ENCODE measurements at places on chromosomes 12 and 14.

GRCh38 chr14:55306938-55307589, 35.8 kb downstream of the FBXO34 start:
- no peak for DNase-seq

DNA sequence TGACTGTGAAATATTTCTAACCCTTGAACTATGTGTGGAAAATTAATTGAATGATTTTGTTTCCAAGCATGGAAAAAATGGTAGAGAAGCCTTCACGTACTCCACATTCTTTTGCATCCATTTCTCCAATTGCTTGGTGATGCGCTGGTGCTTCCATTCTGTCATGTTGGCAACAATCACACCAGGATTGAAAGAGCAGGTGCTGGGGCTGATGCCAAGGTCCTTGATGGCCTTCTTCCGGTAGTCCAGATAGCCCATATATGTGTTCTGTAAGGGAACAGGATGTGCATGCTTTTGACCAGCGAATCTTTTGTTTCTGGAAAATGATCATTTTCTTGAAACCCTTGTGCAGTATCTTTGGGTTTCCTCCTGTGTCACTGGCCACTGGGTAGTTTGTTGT, 28.6 kb downstream of the TDG start:
- DNase-seq, result no peak

DNA sequence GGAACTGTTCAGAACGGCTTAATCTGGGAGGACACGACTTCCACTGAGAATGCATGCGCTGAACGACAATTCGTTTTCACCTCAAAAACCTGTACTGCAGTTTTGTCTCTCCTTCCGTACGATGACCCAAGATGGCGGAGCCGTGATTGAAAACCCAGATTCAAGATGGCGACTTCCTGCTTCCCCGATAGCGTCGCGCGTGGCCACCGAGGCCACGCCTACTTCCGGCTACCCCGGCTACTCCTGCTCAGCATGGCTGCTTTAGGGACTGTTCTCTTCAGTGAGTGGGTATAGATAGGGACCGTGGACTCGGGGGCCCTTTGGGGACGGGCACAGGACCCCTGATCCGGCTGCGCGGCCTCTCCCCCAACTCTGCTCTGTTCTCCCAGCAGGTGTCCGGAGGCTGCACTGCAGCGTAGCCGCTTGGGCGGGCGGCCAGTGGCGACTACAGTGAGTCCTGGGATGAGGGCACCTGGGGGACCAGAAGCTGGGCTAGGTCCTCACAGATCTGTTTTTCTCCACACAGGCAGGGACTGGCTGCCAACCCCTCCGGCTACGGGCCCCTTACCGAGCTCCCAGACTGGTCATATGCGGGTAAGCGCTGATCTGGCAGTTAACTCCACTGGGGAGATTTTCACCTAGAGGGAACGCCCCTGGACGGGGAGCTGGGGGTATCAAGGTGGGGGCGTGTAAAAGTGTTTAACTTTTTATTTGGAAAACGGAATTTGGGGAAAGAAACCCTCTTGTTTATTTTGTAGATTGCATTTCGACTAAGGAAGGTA, at the start of gene MRPL52:
TSS of gene MRPL52 (plus strand) at position 227 of the 782 bp plus-strand sequence. CDS start at position 253, 26 bp downstream.
- peak; percentile 87 for DNase-seq

DNA sequence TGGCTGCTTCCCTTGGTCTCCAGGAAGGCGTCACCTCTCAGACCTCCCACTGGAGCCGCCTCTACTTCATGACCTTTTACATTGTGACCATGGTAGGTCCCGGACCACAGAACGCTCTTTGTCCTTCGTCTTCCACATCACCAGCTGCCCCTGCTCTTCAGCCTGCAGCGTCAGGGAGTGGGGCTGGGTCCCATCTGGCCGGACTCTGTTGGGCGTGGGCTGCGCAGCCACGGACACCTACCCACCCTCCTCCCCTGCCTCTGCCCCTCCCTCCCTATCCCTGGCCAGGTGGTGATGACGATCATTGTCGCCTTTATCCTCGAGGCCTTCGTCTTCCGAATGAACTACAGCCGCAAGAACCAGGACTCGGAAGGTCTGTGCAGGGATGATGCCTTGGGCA, 43.3 kb downstream of the SLC8B1 start:
- no peak for DNase-seq

GRCh38 chr12:88243982-88244381, 101.9 kb downstream of the TMTC3 start:
- DNase-seq, result no peak

GRCh38 chr14:92890830-92891588, 31.9 kb upstream of the CHGA start:
- DNase-seq, result no peak

DNA sequence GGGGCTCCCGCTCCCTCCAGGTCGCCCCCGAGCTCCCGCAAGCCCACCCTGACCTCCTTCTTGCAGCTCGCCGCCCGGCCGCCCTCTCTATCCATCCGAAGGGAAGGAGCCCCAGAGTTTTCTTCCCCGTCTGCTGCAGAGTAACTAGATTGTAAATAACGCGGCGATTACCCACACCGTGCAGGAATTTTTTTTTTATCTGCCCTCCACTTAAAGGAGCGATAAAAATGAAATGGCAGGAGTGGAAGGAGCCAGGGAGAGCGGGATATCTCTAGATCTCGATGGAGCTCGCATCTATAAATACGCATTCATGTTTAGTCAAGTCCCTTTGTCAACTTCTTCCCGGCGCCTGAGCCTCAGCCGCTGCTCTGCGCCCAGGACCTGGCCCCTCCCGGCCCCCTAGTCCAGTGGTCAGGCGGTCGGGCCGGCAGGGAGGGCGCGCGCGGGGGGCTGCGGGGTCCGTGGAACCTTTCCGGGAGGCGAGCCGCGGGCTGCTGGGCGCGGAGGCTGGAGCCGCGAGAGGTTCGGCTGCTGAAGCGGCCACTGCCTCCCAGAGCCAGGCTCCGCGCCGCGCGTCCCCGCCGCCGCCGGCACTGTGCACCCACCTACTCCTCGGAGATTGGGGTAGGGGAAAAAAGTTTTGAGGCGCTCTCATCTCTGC, 386.0 kb downstream of the BCAT1 start:
- no peak for DNase-seq

GRCh38 chr12:104453133-104453532, 3.6 kb upstream of the CHST11 start:
- DNase-seq, result no peak

DNA sequence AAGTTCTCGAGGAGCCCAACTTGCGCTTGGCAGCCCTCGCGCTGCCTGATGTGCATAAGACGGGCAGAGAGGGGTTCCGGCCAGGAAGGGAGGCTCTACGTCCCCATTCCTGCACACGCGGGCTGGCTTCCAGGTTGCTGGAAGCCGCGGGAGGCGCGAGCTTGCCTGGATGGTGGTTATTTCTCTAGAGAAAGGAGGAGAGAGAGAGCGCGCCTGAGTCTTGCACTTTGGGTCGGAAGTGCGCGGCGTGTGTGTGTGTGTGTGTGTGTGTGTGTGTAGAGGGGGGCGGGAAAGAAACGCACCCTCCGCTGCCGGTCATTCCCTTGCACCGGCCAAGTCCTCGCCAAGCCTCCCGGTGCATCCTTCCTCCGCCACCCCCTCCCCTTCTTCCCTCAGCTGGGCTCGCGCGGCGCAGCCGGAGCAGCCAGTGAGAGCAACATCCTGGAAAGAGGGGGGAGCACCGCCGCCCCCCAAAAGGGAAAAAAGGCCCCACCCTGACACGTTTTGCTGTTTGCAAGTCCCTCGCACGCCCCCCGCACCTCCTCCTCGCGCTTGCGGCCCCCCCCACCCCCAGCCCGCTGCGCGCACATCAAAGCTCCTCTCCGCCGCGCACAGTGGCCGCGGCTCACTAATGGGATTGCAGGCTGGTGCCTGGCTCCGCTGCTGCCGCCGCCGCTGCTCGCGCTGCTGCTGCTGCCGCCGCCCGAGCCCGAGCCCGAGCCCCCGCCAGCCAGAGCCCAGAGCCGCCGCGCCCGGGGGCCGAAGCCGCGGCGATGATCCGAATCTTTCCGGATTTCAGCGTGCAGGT, 4.4 kb upstream of the NPAS3 start:
- DNase-seq, result no peak

Data from activated effector memory CD4-positive, alpha-beta T cell treated with Interleukin-2 at 50 U/mL for 16 hours (primary cell).